Stimulated activated effector memory CD8-positive, alpha-beta T cell treated with anti-CD3 and anti-CD28 coated beads, Interleukin-12 subunit alpha, Interleukin-12 subunit beta, amount 100 ng/mL, for 72 hours (primary cell): ENCODE measurements at places on chromosomes 11 and 22.

GRCh38 chr11:41988951-41989572 lies 529.6 kb upstream of the LRRC4C start:
- DNase-seq: no peak

- no peak for DNase-seq
Measured at GRCh38 chr11:27353593-27354358, 9.2 kb downstream of the CCDC34 start.

DNA sequence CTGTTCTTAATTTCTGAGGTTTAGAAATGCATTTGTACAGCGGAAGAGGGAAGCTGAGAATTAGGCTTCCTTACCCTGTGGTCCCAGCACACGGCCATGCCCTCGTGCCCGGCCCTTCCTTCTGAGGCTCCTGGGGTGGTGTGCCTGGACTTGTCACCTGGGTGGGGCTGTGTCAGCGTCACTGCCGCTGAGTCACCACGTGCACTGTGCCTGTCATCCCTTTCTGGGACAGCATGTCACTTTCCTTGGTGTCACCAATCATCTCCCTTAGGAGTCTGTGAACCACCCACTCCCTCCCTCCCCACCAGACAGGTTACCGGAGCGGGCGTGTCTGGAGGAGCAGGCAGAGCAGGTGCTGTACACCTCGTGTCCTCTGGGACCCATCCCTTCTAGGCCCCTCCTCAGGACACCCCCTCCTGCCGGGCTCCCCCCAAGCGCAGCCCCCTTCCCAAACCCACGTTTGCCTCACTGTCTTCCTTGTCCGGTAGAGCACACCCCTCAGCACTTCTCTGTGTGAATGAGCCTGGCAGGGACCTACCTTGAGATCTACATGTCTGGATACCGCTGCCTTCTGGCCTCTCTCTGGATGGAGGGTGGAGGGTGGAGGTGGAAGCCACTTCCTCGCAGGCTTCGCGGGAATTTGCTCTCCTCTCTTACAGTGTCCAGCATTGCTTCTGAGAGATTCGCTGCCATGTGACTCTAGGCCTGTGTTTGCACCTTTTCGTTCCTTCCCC lies 367.6 kb downstream of the TBC1D22A start:
- DNase-seq: no peak

DNA sequence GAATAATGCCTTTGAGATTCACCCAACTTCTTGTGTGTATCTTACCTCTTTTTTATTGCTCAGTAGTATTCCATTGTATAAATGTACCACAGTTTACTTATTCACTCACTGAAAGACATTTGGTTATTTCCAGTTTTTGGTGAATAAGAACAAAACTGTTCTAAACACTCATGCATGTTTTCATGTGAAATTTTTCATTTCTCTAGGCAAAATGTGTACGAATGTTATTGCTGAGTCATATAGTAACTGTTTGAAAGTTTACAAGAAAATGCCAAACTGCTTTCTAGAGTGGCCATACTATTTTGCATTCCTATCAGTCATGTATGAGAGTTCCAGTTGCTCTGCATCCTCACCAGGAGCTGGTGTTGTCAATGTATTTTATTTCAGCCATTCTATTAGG lies 8.8 kb upstream of the EMSY start:
- no peak for DNase-seq

DNA sequence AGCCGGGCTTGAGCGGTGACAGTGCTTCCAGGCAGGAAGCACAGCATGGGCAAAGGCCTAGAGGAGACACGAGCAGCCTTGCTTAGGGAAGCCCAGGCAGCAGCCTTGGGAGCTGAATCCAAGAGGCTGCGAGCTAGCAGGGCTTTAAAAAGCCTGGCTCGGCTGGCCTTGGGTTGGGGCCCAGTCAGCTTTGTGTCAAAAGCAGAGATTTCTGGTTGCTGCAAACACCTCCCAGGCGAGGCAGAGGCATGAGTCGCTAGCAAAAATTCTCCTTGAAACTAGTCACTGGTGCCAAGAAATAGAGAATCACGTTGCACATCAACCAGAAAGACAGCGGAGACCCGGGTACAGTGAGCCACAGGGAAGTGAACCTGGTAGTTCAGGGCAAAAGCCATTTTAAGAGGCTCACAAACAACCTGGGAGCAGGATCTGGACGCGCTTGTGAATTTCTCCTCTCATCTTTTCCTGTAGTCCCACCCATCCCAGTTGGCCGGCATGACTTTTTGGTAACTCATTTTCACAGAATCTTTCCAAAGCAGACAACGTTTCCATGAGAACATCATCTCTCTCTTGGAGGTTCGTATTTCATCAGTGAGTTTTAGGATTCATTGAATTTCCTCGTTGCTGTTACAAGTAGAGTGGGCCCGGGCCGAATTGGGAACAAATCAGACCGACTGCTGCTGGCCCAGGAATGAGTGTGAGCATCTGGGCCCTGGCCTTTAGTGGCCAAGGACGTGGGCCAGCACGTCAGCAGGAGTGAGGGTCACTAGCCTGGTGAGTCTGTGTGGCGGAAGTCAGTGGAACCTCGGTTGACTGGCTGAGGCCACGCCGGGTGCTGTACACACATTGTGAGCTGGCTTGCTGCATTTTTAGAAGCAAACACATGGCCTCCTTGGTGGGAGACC lies 16.4 kb upstream of the FGF4 start:
- no peak for DNase-seq

- no peak for DNase-seq
Measured at GRCh38 chr22:32754413-32755041, 47.0 kb upstream of the TIMP3 start.

DNA sequence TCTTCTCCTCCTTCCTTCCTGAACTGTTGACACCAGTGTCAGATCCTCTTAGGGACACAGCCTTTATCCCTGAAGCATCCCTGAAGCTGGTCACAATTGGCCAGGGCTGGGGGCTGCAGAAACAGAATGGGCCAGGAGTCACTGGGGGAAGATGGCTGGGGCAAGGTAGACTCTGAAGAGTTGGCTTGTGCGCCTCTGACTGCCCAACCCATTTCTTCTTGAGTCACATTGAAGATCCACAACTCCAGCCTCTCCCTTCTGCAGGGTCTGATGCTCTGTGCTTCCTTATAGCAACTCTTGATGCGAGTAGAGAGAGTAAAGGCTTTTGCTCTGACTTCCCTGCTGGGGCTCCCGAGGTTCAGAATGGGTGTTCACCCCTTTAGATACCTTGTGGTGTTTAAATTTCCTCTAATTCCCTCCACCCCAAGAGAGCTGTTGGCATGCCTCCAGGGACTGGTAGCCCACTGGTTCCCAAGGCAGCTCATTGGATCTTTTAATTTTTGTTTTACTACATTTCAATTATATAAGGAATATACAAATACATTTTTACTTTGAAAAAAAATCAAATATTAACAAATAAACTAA lies 13.4 kb downstream of the PRDM11 start:
- DNase-seq: no peak

DNA sequence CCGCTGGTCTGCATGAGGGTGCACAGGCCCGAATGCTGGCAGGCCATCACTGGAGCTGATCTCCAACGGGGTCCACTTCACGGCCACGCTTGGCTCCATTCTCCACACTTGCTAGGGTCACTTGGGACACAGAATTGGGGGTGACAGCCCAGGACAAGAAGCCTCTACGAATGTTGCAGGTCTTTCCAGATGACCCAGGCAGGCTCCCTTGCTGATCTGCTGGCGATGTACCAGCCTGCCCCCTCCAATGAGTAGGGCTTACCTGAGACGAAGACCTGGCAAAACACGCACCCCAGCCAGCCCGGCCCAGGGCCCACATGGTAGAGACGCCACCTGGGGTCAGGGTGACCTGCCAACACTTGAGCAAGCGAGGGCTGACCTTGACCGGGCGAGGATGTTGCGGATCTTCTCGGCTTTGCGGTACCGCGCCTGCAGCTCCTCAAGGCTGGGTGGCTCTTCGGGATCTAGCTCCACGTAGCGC lies 44.9 kb downstream of the C11orf58 start:
- no peak for DNase-seq

DNA sequence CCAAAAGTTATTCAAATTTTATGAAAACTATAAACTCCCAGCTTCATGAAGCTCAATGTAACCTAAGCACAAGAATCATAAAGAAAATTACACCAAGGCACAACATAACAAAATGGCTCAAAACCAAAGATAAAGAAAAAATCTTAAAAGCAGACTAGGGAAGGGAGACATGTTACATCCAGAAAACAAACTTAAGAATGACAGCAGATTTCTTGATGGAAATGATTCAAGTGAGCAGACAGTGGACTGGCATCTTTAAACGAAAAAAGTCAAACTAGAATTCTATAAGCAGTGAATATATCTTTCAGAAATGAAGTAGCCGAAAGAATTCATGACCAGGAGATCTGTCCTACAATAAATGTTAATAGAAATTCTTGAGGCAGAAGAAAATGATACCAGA lies 75.6 kb downstream of the SHANK2 start:
- no peak for DNase-seq

DNA sequence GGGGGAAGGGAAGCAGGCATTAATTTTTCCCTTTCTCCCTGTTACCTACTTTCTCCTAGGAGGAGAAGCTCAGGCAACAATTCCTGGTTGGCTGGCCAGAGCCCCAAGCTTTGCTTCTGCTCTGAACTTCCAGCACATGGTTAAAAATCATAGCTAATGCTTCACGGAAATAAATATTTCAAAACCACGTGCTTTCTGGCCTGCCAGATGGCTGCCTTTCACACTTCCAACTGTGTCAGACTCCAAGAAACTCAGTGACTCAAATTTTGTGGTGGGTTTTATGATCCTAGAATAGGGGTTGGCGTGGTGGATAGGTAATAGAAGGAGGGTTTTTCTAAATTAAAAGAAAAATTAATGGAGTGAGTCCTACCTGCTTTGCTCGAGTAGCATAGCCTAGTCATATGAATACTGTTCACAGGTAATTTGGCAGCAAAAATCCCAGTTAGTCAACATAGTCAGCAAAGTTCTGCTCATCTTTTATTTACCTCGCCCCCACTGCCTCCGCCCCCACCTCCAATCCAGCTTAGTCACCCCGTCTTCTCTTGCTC lies 58.6 kb downstream of the SC5D start:
- no peak for DNase-seq
